Stimulated activated CD8-positive, alpha-beta memory T cell treated with anti-CD3 and anti-CD28 coated beads, Interleukin-15, amount 100 ng/mL, for 24 hours (primary cell): ENCODE measurements at places on chromosomes 7 and 10.

GRCh38 chr7:96982586-96982985 lies 22.8 kb upstream of the DLX6 start:
- no peak for DNase-seq

GRCh38 chr7:133419041-133419440 lies 166.2 kb downstream of the EXOC4 start:
- DNase-seq: no peak

GRCh38 chr7:41046221-41046761 lies 656.6 kb downstream of the INHBA start:
- DNase-seq: no peak

- no peak for DNase-seq
Observed at GRCh38 chr7:46705386-46706255, 784.5 kb upstream of the IGFBP3 start.

DNA sequence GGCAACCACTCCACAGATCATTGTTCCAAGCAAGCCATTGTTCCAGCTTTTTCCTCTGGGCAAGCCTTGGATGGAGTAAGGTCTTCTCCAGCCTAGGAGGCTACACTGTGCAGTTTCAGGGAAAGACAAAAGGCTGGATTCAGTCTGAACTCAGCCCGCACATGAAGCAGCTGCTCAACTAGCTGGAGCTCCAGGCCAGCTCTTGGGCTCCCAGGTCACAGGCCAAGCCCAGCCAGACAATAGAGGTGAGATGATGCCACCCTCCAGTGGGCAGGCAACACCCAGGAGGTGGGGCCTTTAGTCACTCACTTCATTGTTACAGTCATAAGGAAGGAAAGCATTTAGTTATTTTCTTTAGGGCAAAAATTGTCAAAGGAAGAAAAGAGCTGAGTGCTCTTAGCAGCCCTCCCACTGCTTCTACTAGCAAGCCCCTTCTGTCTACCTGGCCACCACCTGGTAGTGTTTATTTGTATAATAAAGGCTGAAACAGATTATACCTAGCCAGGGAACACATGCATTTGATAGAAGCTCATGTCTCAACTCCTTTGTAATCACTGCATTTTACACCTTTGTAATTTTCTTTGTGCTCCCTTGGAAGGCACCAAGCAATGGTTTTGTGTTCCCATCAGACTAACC lies 253.4 kb downstream of the WDR11 start:
- DNase-seq: no peak

DNA sequence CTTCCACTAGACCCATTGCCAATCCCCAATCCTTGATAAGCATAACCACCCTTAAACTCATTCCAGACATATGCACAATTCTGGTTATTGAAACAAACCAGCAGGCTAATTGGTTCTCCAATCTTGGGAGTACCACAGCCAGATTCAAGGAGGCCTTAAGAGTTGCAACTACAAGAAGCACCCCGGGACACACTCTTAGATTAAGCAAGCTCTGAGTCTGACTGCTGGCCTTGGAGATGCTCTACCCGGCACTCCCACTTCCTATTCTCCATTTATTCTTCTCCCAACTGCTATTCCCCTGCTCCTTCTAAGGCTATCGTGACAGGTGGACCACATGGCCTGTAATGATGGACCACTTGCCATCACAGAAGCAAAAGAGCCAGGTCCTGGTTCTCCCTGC lies 40.3 kb downstream of the CYTH3 start:
- DNase-seq: no peak

DNA sequence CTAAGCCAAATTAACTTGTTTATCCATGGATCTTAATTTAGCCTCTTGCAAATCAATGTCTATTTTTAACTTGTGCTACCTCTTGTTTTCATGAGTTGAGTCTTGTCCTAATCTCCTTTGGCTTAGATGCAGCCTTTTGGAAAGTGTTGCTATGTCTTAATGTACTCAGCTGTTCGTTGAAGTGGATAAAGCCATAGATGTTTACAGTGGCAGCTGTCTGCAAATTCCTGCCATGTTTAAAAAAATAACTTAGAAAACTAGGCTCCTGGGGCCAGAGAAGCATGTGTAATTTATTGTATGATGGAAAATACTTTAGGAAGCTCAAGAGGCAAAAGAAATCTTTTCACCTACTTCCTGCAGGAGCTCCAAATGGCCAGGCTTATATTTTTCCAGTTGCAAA lies 253.1 kb upstream of the RHOBTB1 start:
- no peak for DNase-seq

DNA sequence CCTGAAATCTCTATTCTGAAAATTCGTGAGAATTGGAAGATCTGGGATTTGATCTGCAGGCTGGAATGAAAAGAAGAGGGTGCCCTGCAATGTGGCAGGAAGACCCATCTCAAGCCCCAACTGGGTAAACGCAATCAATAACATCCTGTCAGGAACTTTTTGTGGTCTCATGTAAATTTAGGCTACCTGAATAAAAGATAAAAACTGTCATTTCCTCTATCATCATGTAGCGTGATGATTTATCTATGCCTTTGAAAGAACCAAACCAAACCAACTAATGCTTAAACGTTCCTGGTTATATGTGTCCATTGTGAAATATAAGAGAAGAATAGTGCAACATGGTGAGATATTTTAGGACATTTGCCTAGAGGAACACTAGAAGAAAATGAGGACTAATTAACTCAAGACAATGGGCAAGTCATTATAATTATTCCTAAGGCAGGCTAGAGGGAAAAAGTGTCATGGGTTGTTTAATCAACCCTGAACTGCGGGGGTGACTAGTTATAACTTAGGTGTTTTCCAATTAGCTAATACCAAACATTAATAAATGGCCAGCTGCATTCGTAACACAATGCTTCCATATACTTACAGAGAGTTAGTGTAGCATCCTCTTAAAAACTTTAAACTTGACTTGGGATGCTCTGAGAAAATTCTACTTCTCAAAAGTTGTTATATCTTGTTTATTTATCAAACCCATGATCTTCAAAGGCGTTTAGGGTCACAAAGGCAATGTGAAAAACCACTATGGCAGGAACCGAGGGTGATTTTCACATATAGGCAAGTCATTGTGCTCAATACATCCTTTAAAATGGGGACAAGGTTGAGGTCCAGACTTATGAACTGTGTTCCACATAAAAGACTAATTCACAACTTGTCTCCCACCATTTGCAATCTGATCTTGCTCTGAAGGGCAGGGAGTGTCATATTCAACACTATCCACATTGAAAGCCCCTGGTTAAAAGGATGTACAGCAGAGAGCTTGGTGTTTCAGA lies 48.6 kb upstream of the ADO start:
- DNase-seq: no peak

DNA sequence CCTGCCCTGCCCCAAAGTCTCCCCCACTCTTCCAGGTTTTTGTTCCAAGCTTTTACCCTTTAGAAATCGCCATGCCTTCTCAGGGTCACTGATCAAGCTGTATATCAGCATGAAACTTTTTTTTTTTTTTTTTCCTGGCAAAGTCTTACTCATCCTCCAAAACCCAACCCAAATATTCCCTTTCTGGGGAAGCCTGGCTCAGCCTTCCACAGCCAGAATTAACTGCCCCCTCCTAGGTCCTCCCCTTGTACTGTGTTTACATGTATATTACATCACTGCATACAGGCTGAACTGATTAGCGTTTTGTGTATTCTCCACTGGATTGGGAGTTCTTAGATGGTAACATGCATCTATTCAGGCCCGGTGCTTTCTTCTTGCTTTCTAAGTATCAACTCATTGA lies 4.6 kb upstream of the NOBOX start:
- DNase-seq: no peak

GRCh38 chr10:55803055-55803454 lies 558.0 kb downstream of the ZWINT start:
- DNase-seq: no peak

DNA sequence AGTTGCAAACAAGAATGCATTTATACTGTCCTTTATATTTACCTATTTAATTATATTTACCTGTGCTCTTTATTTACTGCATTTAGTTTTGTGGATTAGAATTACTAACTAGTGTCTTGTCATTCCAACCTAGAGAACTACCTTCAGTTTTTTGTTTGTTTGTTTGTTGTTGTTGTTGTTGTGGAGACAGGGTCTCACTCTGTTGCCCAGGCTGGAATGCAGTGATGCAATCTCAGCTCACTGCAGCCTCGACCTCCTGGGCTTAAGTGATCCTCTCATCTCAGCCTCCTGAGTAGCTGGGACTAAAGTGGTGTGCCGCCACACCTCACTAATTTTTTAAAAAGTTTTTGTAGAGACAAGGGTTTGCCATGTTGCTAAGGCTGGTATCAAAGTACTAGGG lies 156.4 kb upstream of the AKR1E2 start:
- no peak for DNase-seq

- DNase-seq: no peak
Observed at GRCh38 chr7:50456371-50457123, 6.4 kb upstream of the FIGNL1 start.

- DNase-seq: no peak
Observed at GRCh38 chr10:49068672-49069217, 46.6 kb downstream of the VSTM4 start.
